GM13977 (cell line): ENCODE measurements at places on chromosomes 2 and 18.

- DNase-seq, result no peak
Observed at GRCh38 chr2:1370461-1370860, 42.8 kb upstream of the TPO start.

- DNase-seq, result no peak
Observed at GRCh38 chr2:165957030-165957675, 3.6 kb upstream of the TTC21B start.

DNA sequence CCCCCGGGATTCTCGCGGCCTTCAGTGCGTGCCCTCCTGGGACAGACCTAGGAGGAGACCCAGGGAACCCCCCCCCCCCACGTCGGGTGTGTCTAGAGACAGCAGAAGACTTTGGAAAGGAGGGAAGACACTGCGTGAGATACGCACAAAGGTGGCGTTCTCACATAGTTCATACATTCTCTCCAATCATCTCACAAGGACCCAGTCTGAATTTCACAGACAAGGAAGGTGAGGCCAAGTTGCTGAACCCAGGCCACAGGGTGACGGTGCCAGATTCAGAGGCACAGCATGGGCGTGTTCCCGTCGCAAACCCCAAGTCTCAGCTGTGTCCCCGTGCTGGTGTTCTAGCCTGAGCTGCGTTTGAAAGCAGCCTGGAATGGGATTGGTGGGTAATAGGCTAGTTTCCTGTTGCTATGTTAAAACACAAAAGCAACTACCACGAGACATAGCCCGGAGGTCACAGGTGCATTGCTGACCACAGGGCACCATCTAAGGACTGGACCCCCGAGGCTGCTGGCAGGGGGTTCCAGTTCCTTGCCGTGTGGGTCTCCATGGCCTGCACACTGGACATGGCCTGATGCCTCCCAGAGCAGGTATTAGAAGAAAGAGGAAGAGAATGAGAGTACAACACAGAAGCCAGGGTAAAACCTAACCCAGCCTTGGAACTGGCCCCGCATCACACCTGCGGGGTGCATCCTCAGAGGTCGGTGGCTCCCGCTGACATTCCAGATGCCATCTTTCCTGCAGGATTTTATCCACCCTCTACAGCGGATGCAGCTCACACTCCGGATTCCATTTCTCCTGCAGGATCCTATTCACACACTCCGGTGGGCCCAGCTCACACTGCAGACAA, 1.1 kb upstream of the PXDN start:
- DNase-seq, result no peak

- DNase-seq, result no peak
Observed at GRCh38 chr2:165700531-165700930, 93.5 kb downstream of the GALNT3 start.

DNA sequence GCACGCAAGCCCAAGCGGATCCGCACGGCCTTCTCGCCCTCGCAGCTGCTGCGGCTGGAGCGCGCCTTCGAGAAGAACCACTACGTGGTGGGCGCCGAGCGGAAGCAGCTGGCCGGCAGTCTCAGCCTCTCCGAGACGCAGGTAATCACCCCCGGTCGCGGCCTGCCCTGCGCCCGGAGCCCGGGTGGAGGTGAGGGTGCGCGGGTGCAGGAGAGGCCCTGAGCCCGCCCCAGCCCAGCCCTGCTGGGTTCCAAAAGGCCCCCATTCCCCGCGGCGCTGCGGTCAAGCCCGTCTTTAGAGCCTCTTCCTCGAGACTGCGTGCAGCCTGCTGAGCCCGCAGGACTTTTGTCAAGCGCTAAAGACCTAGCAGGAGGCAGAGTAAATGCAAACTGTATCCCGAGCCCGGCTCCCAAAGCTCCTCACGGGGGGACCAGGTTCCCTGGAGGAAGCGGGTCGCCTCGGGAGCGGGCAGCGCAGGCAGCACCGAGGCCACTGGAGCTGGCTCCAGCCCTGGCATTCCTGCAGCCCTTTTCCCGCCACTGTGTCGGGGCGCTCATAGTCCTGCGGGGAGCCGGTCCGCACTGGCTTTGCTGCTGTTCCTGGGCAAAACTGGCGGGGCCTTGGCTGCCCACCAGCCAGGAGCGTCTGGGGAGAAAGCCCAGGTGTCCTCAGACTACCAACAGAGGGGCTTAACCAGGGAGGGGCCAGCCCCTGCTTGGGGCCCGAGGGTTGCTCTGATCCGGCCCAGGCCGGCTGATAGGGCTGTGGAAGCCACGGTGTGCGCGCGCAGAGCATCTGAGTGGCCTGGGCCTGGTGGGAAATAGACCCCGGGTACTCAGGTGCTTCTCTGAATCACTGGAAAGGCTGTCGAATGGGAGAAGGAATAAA, 7.3 kb downstream of the EMX1 start:
- DNase-seq, result peak; percentile 73
